ENCODE measurements at places on chromosomes 2 and 18.

- no peak for DNase-seq
These were observed 355.0 kb downstream of the LNPK start for GRCh38 chr2:175647058-175647457.

- DNase-seq, result no peak
These were observed 207.6 kb upstream of the SMIM21 start for GRCh38 chr18:75635096-75635495.

DNA sequence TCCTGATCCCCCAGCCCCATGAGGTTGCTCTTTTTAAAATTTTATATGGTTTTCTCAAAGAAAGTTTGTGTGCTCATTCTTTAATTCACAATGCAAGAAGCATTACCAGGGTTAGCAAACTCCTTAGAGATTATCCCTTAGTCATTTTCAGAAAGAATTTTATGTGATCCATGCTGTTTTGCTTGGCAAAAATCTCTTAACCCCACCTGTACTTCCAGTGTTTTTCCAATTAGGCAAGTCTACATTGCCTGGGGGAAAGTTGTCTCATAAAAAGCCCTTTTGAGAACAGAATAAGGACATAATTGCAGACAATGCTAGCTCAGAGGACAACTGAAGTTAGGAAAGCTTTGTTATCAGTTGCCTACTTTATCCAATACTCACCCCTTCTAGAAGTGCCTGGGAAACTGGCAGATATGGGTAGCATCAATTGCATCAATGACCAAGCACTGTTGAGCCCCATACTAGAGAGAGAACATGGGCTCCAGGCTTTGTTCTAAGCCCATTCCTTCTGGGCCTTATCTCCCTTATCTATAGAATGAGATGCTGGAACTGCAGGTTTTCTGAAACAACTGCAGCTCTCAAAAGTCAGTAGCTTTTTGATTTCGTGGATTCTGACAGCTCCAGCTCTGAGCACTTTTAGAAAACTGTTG is 265.9 kb upstream of the SPHKAP start:
- no peak for DNase-seq

DNA sequence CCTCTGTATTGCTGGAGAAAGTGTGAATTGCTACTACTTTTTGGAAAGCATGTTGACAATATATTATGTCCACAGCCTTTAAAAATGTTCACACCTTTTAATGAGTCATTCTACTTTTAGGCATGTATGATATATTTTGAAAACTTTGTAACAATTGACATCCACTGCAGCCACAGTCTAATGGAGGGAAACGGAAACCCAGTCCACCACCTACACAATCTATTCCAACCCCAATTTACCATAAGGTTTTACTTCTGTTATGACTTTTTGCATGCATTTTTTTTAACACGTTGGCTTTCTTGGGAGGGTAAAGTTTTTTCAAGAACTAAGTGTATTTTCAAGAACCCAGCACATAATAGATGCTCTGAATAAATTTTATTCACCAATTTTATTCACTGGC is 38.5 kb upstream of the ATP8B1 start:
- no peak for DNase-seq

GRCh38 chr2:187299122-187299906 is 148.7 kb downstream of the CALCRL start:
- no peak for DNase-seq

GRCh38 chr18:7684966-7685365 is 117.8 kb downstream of the PTPRM start:
- DNase-seq, result no peak

DNA sequence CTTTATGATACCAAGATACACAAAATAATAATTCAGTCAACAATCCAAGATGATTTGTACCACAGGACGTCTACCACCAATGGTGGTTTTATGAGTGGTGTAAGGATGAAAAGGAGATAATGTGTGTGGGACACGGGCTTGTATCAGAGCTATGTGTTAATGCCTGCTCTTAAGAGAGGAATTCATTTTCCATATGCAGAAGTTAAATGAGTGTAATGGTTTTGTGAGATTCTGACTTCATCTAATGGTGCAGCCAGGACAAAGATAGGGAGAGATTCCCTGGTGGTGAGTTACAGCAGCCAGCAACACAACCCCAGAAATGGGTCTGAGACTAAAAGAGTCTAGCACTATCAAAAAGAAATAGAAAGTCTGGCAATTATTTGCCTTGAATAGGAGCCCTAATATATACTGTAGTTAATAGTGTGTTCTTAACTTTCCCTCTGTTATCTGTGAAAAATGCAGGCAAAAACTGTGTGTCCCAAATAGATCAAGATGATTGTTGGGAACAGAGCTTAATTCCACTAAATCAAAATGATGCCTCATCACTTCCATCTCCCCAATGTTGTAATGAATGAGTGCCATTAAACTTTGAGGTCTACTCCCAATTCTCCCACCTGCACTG is 455.0 kb upstream of the TCF4 start:
- no peak for DNase-seq

DNA sequence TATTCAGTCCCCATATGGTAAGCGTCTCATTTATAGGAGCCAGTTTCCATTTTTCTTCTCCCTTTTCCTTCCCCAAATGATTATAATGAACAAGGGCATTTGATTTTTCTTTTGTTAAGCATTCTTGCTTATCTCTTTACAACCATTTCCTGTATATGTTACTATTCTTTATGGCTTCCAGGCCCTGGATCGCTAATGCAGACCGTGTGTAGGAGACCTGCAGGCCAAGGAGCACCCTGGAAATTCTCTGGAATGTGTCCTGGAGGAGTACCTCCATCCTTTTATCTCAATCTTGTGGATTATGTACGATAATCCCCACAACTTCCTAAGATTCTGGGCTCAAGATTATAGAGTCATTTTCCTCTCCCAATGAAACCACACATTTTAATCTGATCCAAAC is 439.6 kb upstream of the MMADHC start:
- no peak for DNase-seq

- DNase-seq, result no peak
These were observed 1.1 kb downstream of the HIBCH start for GRCh38 chr2:190318514-190318913.

DNA sequence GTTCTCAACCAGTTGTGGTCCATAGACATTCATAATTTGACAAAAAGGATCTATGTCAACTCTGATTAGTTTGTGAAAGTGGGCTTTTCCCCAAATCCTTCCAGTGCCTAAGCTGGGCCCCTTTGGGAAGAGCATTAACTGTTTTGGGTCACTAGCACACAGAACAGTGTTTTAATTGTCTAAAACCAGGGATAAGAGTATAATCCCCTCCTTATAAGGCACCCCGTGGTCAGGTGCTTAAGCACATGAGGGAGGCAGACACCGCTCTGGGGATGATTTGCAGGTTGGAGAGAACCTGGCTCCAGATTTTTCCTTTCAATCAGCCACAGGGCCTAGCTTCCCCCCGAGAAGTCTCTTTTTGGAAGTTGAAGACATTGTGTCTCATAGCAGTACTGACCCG is 53.6 kb upstream of the RFX8 start:
- no peak for DNase-seq

DNA sequence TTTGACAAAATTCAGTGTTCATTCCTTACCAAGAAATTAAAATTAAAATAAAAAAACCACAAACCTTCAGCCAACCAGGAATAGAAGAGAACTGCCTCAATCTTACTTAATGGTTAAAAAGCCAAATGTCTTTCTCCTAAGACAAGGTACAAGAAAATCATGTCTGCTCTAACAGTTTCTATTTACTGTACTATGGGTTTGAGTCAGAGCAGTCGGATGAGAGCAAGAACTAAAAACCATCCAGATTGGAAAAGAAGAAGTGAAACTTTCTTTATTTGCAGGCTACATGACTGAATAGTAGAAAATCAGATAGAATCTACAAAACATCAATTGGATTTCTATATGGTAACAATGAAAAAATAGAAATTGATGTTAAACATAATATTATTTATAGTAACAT is 555.5 kb upstream of the TNP1 start:
- DNase-seq, result no peak

DNA sequence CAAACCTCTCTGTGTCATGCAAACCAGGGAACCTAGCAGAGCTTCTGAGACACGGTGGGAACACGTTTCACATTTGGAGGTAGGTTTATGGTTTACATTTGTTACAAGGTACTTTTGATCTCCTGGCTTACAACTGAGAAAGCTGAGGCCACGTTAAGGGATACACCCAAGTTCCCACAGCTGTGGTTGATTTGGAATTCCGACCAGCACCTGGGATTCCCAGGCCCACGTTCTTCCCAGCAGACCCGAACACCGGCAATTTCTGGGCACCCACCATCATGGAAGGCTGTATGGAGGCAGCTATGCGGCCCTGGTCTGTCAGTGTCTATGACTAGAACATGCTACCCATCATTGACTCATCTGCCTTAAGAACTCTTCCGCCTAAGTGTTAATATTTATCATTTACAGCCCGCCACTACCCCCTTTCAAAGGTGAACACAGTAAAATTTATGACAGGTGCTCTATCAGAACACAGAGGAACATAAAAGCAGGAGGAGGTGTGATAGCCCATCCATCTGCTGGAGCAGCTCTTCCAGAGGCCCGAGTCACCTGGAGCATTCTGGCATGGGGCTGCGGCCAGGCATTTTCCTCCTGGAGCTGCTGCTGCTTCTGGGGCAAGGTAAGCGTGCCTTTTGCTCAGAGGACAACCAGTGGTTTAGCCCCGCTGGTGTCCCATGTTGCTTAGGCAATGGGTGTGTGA is at the start of gene PLB1:
TSS of gene PLB1 (plus strand) at position 510 of the 700 bp plus-strand sequence. CDS start at position 565, 55 bp downstream.
- no peak for DNase-seq

GRCh38 chr2:235773188-235773928 is 279.5 kb downstream of the AGAP1 start:
- no peak for DNase-seq

DNA sequence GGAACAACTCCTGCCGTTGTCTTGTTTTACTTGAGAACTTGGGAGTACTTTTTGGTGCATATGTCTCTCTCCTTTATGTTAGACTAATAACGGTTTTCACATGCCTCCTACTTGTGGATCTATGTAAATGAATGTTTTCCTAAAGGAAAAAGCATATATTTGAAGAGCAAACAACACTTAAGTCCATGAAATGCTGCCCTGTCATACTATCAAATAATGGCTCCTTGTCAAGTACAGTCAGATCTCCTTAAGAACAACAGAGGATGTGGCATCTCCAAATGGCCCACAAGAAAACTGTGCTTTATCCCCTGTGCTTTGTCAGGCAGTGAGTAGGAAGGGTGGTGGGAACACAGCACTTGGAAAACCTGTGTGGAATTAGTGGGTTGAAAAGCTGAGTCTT is 198.2 kb downstream of the PTGR3 start:
- no peak for DNase-seq

DNA sequence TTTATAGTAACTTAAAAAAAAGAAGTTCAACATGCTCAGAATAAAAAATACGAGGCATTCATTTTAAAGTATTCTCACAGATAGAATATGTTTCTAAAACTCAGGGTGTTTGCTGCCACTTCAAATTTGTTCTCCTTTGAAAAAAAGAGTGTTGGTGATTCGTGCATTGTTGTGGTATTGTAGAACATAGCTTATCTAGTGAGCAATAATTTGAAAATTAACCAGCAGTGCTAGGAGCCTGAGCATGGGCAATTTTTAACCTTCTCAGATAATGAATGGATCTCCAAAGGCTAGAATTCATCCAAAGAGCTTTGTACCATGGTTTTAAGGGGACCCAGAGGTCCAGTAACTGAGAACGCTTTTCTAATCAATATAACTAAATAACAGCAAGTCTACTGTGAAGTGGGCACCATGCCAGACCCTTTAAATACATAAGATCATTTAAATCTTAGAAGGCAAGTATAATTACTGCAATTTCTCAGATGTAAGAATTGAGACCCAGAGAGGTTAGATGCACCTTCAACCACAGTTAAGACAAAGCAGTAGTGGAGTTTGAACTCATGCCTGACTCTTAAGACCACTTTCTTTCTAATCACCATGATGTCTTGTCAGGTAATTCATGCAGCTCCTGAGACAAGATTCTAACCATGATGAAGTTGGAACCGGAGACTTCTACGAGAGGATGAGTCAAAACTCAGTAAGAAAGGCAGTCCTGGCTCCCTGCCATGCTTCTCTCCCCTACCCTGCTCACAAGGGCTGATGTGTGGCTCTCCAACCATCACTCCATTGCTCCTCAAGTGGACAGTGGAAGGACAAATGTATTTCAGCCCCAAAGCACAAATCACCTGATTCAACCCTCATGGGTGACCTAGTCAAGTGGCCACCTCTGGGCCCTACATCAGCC is 3.4 kb downstream of the CYRIA start:
- no peak for DNase-seq

DNA sequence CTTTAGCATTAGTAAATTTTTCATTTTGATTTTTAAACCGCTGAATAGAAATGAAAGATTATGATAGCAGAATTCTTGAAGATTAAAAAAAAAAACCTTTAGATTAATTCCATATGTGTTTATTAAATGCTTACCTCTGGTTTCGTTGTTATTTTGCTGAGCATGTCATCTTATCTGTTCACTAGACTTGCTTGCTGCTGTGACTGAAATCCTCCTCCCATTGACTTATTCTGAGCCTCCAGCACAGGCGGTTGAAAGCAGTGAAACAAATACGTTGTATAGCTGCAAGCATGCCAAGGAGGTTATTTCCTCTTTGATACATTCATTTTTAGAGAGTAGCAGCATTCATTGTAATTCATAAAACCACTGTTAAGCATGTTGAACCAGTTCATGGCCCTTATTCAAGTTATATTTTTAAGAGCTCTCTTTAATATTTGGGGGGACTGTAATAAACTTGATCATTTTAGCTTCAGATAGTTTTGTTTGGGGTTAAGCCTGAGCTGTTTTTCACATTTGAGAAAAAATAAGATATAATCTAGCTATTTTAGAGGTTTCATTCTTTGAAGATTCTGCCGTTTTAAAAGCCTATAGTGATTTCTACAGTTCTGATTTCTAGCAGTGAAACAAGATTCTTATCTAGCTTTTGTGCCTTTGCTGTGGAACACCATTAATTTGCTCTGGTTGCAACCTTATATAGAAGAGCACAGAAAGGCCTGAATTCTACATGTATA is at the start of gene HTR2B:
TSS of gene HTR2B (minus strand) at position 205 of the 731 bp plus-strand sequence. CDS start 1,278 bp downstream, outside the sequence.
- DNase-seq, result no peak

DNA sequence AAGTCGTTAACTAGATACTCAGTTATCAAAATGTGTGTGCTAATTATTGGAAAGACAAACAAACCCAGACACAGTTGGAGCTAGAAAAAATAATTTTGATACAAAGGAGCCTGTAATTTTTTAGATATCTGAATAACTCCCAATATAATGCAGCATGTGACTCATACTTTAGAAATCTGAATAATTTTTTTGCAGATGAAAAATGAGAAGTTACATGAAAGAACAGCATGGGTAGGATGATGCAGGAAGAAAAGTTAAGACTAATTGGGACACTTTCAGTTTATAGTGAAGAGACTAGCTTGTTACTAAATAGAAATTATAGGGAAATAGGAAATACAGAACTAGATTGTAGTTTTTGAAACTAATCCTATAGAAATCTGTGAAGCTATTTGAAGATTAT is 945.8 kb downstream of the CBLN2 start:
- no peak for DNase-seq

DNA sequence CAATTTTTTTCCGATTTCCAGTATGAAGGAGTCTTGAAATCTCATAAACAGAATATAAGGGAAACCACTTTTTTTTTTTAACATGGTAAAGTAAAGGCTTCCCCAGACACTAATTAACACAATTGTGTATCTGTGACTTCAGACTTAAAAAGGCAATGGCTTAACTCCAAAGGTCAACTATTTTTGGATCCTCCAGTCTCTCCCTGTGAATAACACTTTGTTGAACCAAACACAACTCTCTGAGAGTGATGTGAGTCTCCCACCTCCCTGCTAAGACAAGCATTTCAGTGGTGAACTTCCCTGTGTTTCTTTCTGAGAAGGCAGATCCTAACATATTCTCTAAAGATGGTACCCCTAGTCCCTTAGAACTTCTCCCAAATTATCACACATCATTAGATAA is 219.6 kb upstream of the RBBP8 start:
- no peak for DNase-seq

- no peak for DNase-seq
These were observed 11.9 kb upstream of the APCDD1 start for GRCh38 chr18:10442551-10442971.
